ENCODE measurements at places on chromosomes 13 and 19. TPM values are rescaled to one million over a fixed set of nuclear protein-coding genes. Genes with fewer than 3 reads are reported as not detected.

GRCh38 chr19:39704181-39705044, at the start of gene LGALS14:
Gene LGALS14 (plus strand): TSS chr19:39704481. CDS start chr19:39704529, 48 bp downstream.
- DNase-seq, result no peak

DNA sequence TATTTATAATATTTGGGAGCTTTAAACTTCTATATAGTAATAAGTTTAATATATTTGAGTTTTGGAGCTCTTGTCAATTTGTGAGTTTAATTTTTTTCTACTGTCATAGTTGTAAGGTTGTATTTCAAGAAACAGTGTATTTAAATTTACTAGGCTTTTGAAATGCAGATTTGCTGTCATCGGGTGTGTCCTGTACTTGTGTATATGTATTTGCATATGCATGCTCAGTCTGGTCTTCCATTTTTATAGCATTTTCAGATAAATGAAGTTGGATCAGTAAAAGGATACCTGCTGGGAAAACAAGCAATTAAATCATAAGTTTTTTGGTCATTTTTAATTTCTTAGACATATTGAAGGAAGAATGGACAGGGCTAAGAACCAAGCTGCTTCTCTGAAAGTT, 33.1 kb downstream of the SLAIN1 start:
- DNase-seq, result no peak

- peak; percentile 42 for DNase-seq
Observed at GRCh38 chr13:40120781-40121180, 465.3 kb downstream of the COG6 start.

DNA sequence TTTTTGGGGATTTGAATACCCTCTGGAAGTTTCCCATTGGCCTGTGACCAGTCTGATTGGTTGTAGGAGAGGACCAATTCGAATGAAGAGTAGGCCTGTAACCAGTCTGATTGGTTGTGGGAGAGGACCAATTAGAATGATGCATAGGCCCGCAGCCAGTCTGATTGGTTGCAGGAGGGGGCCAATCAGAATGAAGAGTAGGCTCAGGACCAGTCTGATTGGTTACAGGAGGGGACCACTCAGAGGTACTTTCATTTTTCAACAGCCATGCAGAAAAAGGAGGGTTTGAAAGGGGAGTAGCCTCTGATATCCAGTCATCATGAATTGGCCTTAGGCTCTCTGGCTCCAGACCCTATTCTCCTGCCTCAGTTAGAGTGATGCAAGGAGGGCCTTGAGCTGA, 30.4 kb upstream of the SLC1A5 start:
- no peak for DNase-seq

DNA sequence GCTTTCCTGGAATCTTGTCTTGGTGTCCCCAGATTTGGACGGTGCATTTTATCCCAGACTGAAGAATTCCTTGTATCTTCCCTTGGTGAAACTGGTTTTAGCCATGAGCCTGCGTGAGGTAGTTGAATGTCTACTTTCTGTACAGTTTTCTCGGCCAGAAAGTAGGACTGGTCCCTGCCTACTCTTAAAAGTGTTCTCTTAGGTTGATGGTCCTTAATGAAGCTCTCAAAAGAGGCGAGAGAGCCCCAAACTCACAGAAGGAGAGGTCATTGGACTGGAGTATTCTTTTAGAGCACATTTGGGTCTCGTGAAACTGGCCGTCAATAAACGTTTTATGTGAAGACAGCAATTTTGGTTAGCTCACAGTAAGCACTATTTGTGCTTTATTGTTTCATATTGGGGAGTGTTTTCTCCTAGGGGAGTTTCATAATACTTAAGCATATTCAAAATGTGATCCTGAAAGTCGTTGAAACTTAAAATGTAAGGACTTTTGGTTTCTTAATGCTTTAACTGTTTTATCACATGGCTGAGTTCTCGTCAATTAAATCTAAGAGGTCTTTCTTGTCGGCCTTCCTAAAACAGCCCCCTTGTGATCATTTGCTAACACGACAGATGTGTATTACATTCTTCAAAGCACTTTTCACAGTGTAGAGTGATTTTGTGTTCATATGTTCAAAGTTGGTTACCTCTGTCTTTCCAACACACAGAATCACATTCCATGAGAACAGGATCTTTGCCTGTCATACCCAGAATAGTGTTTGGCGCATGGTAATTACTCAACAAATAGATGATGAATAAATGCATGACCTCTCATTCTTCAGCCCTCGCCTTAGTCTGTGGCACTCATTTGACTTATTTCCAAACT, 889 bp downstream of the GTF2F2 start:
- peak; percentile 35 for DNase-seq

GRCh38 chr13:27258637-27259386, 7.5 kb downstream of the RPL21 start:
- no peak for DNase-seq

DNA sequence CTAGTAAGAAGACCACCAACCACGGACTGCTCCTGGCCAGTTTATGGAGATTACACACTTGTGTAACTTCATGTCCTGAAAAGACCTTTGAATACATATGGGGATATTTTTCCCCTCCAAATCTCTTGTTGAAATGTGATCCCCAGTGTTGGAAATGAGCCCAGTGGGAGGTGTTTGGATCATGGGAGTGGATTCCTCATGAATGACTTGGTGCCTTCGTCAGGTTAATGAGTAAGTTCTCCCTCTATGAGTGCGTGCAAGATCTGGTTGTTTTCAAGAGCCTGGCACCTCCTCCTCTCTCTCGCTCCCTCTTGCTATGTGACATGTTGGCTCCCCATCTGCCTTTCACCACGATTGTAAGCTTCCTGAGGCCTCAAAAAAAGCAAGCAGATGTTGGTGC, 769.0 kb upstream of the SLITRK1 start:
- DNase-seq, result peak; percentile 34

ZNF256 gene
- total RNA-seq, result 3.1 TPM

Data from myocyte (in vitro differentiated cells).